ENCODE measurements at places on chromosomes 3 and 15. TPM values are rescaled to one million over a fixed set of nuclear protein-coding genes. Genes with fewer than 3 reads are reported as not detected.

The SOX14 gene
- total RNA-seq, result not detected

DNA sequence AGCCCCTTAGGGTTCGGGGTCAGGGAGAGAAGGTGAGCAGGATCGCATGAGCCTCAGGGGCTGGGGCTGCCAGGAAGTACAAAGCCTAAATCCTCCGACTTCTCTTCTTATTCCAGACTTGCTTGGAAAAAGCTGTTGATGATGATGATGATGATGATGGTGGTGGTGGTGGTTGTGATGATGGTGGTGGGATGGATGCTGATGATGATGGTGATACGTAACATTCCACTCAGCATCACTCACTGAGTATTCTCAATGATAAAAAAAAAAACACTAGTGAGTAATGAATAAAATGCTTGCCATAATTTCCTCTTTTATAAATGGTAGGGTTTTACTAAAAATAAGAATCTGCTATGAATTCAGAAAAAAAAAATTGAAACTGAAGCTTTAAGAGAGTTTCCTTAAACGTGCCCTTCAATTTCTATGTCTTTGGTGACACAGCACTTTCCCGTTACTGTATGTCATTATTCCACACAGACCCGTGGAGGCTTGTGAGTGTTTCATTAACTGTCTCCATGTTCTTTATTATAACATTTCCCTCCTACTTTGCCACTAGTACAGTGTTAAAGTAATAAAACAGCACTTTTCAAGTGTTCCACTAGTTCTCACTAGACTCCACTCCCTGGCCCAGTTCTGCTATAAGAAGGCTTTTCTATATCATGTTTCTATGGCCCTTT, 5.4 kb upstream of the ACAN start:
- no peak for DNase-seq

DNA sequence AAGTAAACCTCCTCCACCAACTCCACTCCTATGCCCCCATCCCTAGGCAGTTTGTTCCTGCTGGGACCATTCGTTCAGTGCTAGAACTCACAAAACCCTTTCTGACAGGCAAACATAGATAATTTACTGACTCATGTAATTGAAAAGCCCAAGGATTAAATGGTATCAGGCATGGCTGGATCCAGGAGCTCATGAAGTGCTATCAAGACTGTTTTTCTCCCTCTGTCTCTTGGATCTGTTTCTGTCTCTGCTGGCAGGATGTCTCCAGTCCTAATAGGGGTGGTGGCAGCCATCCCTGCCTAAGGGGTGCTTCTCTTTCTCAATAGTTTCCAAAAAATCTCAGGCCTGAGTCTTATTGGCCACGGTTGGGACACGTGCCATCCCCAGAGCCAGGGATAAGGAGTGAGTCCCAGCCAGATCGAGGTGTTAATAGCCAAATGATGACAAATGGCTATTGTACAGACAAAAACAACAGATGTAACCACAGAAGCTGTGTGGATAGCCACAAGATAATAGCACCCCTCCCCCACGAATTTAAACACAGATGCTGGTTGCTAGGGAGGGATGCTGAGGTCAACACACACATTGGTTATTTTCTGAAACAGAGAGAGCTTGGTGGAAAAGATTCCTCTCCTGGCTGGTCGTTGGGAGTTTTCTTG, 168.6 kb downstream of the SHQ1 start:
- DNase-seq, result no peak

GRCh38 chr3:76352051-76352450, 566.7 kb upstream of the ZNF717 start:
- DNase-seq, result no peak
